ENCODE measurements at places on chromosomes 4 and X. TPM values are rescaled to one million over a fixed set of nuclear protein-coding genes. Genes with fewer than 3 reads are reported as not detected.

GRCh38 chrX:14032406-14032805 lies 2.7 kb upstream of the GEMIN8 start:
- peak; percentile 49 for DNase-seq

- DNase-seq = peak; percentile 60
Measured at GRCh38 chrX:10017872-10018271, 50.7 kb downstream of the CLDN34 start.

- no peak for DNase-seq
Measured at GRCh38 chrX:39361736-39362135, 560.5 kb downstream of the MID1IP1 start.

GRCh38 chr4:109041463-109042360 lies 260.7 kb downstream of the COL25A1 start:
- no peak for DNase-seq

DNA sequence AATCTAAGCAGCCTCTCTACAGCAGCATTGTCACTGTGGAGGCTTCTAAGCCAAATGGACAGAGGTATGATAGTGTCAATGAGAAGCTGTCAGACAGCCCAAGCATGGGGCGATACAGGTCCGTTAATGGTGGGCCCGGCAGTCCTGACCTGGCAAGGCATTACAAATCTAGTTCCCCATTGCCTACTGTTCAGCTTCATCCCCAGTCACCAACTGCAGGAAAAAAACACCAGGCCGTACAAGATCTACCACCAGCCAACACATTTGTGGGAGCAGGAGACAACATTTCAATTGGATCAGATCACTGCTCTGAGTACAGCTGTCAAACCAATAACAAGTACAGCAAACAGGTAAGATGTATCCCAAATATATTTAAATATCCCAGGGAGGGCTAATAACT lies 4.1 kb downstream of the PCDH7 start:
- no peak for DNase-seq

DNA sequence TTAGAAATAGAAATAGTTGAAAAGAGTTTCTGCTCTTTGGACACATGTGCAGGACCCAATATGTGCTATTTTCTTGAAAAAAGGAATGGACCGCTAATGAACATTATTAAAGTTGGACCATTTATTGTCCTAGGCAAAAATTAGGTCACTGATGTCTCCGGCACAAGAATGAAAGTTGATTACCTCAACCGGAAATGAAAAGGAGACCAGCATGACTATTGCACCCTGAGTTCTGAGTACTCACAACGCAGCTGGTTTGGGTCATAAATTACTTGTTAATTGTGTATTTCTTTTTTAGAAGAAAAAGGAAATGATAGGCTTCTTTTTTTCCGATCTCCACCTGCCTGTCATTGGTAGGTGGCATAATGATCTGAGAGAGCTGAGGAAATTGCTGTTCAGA lies 232.7 kb downstream of the ARHGAP24 start:
- peak; percentile 18 for DNase-seq

- peak; percentile 7 for DNase-seq
Measured at GRCh38 chr4:120977435-120977997, 55.0 kb upstream of the PRDM5 start.

DNA sequence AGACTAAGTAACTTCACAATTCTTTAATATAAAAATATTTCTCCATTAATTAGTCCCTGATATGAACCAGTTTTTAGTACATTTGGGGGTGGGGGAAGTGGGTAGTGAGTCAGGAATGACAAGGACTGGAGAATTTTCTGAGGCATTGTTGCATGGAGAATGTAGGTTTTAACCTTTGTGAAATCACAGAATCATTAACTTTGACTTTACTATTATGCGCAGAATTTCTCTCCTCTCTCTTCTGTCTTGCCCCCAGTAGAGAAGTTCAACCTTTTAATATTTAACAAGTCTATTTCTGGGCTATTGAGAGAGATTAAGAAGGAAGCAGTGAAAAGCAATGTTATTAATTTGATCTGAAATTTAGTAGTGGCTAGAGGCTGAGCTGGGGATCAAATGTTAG lies 597.0 kb downstream of the PCDH18 start:
- no peak for DNase-seq

DNA sequence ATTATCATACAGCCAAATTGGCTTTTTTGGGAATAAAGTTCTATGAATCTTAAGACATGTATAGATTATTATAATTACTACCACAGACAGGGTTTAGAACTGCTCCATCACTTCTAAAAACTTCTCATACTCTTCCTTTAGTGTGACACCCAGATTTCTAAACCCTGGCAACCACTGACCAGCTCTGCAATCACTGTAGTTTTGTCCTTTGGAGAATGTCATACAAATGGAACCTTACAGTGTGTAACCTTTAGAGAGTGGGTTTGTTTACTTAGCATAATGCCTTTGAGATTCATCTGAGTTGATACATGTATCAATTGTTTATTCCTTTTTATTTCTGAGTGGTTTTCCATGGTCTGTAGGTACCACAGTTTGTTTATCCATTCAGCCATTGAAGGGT lies 95.0 kb downstream of the TMEM164 start:
- no peak for DNase-seq

- DNase-seq = no peak
Measured at GRCh38 chr4:152220201-152220666, 315.7 kb downstream of the FBXW7 start.

- DNase-seq = no peak
Measured at GRCh38 chr4:158870282-158870625, 101.4 kb downstream of the FNIP2 start.

DNA sequence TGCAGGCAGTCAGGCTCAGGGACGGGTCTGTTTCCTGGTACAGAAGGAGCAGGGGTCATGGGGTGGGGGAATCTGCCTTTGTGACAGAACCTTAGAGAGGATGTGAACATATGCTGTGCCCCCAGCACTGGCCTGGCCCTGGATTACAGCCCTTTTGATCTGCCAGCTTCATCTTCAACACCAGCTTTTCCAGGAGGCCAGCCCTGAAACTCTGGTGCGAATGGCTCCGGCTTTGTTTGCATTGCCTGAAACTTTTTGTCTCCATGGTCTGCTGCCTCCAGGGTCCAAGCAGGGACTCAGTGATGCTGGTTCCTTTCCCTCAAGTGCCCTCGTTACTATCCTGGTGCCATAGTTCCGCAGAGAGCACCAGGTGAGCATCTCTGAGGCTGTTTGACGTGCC lies 2.1 kb downstream of the CNGA2 start:
- no peak for DNase-seq

DNA sequence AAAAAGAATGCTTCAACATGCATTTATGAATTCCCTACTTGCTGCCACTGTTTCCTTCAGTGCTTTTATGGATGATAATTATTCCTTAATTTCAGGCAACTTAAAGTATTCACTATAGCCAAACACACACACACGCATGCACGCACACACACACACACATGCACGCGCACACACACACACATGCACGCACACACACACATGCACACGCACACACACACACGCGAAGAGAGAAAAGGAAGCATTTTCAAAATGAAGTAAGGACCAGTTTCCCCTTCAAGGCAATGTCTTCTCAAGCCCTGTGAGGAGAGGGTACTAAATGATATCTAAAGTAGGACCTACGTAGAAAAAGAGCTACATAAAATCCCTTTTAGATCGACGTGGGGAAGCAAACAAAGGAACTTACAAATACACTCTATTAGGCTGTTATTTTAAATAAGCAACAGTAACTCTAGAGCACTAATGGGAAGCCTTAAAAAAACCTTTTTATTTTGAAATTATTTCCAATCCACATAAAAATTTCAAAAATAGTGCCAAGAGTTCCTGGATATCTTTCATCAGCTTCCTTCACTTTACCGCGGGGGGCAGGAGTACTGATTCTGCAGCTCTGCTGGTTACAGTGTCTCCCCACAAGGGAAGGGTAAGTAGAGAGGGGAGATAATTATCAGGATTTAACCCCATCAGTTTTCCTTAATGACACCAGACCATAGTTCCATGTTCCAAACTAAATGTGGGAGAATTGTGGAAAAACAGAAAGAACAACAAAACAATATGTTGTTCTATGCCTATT lies 13.7 kb downstream of the IRF2 start:
- DNase-seq = no peak

DNA sequence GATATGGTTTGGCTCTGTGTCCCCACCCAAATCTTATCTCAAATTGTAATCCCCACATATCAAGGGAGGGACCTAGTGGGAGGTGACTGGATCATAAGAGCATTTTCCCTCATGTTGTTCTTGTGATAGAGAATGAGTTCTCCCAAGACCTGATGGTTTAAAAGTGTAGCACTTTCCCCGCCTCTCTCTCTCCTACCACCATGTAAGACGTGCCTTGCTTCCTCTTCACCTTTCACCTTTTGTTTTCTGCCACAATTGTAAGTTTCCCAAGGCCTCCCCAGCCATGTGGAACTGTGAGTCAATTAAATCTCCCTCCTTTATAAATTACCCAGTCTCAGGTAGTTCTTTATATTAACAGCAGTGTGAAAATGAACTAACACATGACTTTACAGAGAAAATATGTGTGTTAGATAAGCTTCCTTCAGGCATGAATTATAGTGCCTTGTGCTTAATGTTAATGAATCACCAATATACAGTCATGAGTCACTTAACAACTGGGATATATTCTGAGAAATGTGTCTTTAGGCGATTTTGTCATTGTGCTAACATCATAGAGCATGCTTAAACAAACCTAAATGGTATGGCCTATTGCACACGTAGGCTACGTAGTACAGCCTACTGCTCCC lies 37.9 kb downstream of the PDGFC start:
- DNase-seq = no peak

- no peak for DNase-seq
Measured at GRCh38 chr4:19455196-19455595, 796.5 kb upstream of the SLIT2 start.

DNA sequence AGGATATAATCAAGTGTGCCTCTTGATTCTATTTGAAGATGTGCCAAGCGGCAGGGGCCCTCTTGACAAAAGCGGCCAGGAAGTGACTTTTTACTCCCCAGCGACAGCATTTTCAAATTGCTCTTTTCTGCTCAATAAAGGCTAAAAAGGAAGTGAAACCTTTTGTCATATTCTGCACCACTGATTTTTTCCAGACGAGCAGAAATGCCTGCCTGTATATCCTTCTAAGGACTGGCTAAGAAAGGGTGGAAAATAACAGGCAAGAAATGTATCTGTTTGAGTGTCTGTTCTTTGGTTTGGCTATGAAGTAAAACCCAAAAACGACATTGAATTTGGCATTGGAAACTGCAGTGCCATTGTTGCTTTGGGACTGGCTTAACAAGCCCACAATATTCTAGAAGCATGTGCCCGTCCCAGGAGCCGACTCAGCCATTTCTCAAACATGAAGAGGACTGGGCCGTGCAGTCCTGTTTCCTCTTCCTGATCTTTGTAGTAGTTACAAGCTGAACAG lies 25.4 kb downstream of the TMSB4X start:
- no peak for DNase-seq

GRCh38 chr4:99966692-99967091 lies 16.6 kb upstream of the H2AZ1 start:
- no peak for DNase-seq

DNA sequence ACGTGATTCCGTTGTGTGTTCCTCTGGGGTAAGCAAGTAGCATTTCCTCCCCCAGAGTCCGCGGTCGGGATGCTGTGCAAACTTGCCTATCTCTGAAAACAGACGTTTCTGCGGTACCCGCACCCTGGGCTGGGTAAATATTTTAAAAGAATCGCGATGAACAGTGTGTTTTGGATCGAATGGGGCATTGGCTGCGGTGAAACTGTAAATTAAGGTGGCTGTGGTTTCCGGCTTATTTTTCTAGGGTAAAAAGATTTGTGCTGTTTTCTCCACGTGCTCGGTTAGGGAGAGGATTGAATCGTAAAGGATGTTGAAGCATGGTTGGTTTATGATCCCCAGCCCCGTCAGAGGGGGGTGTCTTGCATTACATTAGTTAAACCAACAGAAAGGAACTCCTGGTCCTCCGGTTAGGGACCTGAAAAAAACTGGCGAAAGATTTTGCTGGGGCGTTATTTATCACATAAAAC lies 1.2 kb downstream of the HHIP start:
- peak; percentile 65 for DNase-seq

GRCh38 chr4:159577241-159577640 lies 474.4 kb downstream of the RAPGEF2 start:
- DNase-seq = no peak

DNA sequence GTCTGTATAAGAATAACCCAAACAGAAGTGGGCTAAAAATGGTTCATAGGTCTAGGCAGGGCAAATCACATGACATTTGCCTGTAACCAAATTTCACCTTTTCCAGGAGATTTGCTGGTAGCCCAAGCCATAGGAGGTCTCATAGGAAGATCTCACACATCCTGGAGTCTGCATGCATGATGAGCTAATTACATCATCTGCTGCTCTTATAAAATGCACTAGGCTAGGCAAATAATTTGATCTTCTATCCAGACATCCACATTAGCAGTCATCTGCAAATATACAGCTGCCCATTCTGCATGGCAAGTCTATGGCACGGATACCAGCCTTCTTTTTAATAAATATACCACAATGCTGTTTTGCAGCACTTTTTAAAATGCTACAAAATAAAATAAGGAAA lies 87.2 kb downstream of the MAPK10 start:
- no peak for DNase-seq

DNA sequence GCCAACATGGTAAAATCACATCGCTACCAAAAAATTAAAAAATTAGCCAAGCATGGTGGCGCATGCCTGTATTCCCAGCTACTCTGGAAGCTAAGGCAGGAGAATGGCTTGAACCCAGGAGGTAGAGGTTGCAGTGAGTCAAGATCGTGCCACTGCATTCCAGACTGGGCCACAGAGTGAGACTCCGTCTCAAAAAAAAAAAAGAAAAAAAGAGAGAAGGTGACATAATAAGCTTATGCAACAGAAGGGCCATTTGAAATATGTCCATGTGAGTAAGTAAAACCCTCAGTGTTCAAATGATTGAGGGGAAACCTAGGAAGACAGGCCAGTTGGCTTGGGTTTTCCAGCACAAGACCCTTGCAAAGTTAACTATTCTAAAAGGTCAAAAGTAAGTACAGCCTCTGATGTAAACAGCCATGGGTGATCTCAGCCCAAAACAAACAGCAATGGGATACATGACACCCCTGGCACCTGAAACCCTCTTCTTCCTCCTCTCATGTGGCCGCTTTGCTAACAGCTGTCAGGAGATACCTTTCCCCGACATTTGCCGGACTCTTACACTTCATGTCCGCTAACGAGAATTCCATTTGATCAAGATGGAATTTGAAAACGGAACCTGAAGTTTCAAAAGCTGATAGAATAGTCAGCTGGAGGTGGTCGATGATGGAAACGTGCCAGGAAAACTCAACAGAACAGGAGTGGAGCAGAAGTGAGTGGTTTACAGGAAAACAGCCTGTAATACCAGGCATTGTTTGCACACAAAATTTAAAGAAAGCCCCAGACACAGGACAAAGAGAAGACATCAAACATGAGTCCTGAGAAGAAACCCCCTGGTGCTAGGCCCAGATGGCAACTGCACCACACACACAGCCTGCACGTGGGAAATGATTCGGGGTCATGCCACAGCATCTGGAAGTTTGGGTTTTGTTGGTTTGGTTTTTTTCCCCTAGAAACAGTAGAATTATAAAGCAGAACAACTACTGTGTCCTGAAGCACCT lies 93.0 kb upstream of the STS start:
- no peak for DNase-seq

The PNMA6F gene
- total RNA-seq = not detected

The TMEM31 gene
- total RNA-seq = not detected

The SOD3 gene
- total RNA-seq = not detected

The F11 gene
- not detected for total RNA-seq

The FGF13 gene
- 25.7 TPM for total RNA-seq

The HELT gene
- total RNA-seq = not detected

The KDR gene
- 278 TPM for total RNA-seq

The SNCA gene
- total RNA-seq = 116 TPM

The SPANXA2 gene
- total RNA-seq = not detected

The SASH3 gene
- total RNA-seq = not detected

The GPR78 gene
- not detected for total RNA-seq

The CXCL5 gene
- 0.13 TPM for total RNA-seq

The NEUROG2 gene
- total RNA-seq = not detected

The MORF4L2 gene
- total RNA-seq = 387 TPM

The POLN gene
- 1.9 TPM for total RNA-seq

Measured in dermis microvascular lymphatic vessel endothelial cell (primary cell).